ENCODE measurements at places on chromosomes 3 and 15.

- DNase-seq, result no peak
Observed at GRCh38 chr3:197791892-197792647, 1.0 kb downstream of the LRCH3 start.

DNA sequence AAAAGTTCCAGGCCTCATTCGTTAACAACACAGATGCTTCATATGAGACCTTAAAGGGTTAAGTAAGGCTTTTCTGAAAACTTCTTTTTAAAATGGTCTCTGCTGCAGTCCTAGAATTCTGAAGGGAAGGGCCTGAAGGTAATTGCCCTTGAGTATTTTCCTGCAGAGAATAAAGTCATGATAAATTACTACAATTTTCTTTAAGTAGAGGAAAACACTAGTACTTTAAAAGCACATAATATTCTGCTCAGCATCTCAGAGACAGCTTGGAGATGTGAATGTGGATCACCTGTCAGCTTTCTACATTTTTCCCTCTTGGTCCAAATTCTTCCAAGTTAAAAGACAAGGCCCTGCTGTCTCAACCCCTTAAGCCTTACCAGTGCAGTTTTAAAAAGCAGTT lies 419.5 kb downstream of the MFSD1 start:
- no peak for DNase-seq

- DNase-seq, result no peak
Observed at GRCh38 chr15:99365242-99365641, 114.0 kb downstream of the LRRC28 start.

DNA sequence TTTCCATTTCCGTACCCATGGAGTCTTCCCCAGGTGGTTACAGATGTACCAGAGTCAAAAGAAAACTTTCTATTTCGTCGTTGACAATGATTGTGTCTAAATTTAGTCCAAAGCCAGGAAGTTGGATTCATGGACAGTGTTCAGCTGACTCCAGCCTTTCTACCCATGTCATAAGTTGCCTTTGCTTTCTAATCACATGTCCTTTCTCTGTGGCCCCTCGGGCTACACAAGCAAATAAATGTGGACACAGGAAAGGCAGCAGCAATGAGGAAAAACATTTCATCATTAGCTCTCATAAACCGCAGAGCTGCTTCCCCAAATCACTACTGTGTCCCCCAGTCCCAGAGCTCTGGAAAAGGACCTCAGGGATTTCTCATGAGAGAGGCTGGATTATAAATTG lies 82.0 kb downstream of the USF3 start:
- no peak for DNase-seq

GRCh38 chr3:188002626-188003138 lies 151.3 kb upstream of the LPP start:
- DNase-seq, result no peak

- no peak for DNase-seq
Observed at GRCh38 chr3:117264204-117264994, 554.8 kb downstream of the TUSC7 start.

DNA sequence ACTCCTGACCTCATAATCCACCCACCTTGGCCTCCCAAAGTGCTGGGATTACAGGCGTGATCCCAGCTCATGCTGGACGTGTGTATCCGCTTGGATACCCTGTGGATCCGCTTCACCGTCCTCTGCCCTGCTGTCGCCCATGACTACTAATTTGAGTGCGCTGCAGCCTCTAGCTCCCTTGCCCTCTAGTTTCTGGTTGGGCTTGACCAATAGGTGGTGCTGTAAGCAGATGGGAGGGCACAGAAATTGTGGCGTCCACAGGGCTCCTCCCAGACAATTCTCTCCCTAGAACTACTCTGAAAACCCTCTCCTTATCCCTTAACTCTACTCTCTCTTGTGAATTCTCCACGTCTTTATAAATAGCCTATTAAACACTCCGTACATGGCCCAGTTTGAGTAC lies 36.2 kb downstream of the ZPLD1 start:
- DNase-seq, result no peak

DNA sequence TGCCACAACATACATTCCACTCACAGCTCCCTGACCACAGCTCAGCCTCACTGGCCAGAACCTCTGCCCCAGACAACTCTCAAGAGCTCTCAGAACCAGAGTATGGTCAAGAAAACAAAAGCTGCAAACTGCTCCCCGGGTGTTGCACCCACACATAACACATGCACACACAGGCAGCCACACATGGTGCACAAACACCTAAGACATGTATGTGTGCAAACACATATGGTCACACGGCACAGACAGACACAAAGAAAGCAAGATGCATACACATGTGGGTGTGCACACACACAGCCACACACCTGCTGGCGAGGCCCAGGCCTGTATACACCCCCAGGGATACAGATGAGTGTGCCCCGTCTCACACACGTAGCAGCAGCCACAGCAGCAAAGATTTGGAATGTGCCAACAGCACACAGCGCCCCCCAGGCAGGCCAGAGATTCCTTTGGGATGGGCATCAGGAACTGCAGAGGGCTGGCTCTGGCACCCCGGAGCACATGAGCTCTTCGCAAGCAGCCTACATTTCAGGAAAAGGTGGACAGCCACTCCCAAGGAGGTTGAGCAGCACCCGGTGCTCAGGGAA lies 6.6 kb downstream of the KLF15 start:
- no peak for DNase-seq

- DNase-seq, result no peak
Observed at GRCh38 chr15:50123861-50124557, 5.0 kb upstream of the ATP8B4 start.

GRCh38 chr15:92809064-92809879 lies 90.9 kb upstream of the CHD2 start:
- peak; percentile 99 for DNase-seq

DNA sequence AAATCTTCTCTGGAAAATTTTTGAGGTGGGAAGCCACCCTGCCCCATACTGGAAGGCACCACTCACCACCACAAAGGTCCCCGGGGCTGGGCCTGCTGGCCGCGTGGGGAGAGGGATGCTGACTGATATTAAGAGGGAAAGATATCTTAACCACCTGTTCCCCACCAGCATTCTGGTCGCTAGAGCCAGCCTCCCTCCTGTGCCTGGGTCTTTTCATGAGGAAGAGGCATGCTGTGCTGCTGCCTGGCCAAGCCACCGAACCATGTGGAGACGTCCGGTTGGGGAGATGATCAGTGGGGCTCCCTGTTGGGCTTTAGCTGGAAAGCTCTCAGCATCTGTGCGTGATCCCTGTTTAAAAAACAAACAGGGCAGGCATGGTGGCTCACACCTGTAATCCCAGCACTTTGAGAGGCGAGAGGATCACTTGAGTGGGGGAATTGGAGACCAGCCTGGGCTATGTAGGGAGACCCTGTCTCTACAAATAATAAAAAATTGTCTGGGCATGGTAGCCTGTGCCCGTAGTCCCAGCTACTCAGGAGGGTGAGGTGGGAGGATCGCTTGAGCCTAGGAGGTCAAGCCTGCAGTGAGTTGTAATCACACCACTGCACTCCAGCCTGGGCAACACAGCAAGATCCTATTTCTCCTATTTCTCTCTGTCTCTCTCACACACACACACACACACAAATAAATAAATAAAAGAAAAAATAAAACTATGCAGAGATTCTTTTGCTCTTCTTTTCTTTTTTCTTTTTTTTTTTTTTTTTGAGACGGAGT lies 1.0 kb downstream of the KLHL18 start:
- peak; percentile 68 for DNase-seq

DNA sequence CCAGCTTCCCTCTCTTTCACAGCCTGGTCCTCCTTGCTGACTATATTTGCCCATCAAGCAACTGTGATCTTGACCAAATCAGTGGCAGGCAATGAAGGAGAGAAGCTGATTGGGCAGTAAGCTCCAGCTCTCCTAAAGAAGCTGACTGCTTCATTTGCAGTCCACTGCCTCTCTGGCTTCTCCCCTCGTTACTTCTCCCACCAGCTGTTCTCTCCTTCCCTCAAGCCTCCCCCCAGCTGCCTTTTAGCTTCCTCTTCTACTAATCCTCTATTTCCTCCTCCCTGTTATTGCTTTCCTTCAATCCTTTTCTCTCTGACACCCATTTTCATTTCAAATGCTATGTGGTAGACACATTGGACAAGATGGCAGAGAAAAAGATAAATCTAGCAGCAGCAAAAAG lies 474.7 kb upstream of the UBE2E2 start:
- no peak for DNase-seq

GRCh38 chr3:185399737-185400667 lies 37.1 kb downstream of the MAP3K13 start:
- no peak for DNase-seq

GRCh38 chr15:35304389-35304788 lies 219.3 kb upstream of the NANOGP8 start:
- no peak for DNase-seq

DNA sequence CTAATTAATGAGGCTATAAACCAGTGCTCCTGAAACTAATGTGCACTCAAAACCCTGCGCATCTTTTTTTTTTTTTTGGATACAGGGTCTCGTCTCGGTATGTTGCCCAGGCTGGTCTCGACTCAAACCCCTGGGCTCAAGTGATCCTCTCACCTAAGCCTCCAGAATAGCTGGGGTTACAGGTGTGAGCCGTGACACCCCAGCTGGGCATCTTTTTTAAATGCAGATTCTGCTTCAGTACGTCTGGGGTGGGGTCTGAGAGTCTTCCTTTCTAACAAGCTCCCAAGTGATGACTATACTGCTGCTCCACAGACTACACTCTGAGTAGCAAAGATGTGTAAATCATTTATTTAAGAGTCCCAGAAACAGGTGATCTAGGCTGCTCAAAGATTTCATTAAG lies 73.0 kb downstream of the BFSP2 start:
- DNase-seq, result no peak

DNA sequence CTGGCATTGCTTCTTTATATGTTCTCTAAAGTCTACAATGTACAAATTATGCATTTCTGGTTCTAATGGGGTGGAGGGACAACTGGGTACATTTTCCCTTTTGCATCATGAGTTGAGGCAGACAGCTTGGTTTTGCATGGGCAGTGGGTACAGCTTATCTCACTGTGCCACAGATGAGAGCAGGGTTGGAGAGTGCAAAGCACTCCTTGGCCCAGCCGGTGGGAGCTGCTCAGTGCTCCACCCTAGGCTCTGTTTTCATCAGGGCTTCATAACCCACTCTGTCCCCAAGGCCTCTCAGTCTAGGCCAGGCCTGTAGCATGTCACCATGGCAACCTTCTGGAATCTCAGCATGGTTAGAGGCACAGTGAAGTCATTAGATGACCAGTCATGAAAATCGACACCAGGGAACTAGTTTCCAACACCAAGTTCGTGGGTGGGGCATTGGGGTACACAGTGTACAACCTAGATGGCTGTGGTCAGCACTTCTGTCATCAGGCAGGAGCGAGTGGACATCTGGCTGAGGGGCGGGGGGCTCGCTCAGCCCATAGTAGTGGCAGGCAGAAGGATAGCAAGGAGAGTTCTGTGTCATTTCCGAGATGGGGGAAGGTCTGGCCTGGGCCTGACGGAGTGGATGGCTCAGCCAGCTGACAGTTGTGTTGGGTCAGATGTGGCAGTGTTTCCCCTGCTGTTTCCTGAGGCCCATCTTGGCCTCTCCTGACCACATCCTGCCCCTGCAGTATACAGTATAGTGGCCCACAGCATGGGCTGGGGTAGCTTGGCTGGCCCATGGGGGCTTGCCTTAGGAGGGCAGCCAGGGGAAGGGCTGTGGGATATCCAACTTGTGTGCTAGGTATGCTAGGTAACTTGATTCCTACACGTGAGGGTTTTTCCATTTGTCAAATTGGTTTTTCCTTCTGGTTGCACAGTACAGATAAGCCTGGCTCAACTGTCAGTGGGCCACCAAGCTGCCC lies 75.7 kb upstream of the PRR23C start:
- DNase-seq, result peak; percentile 33

DNA sequence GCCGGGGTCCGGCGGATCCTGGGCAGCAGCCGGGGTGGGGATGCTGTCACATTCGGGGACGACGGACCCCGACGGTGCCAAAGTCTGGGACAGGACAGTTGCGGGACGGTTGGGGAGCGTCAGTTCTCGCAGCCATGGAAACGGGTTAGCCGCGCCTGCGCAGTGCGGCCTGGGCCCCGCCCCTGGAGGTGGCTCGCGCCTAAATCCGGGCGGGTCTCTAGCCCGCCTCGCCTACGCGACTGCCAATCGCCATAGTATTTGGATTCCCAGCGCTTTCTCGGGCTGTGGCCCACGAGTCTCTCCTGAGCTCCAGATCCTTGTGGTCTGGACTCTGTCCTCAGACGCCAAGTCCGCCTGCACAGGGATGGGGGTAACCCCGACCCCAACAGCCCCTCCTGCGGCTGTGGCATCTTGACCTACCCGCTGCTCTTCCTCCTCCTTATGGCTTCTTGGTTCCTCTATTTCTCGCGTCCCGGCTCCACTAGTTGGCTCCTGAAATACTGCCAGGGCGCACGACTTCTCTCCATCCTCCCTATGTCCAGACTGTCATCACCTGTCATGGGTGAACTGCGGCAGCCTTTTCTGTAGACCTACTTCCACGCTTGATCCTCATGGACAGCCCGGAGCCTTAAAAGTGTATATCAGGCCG lies at the start of gene ZMYND10:
Gene ZMYND10, minus strand, starts transcription at position 147 of the 649 bp plus-strand sequence. CDS start 153 bp downstream, outside the sequence.
- peak; percentile 88 for DNase-seq

DNA sequence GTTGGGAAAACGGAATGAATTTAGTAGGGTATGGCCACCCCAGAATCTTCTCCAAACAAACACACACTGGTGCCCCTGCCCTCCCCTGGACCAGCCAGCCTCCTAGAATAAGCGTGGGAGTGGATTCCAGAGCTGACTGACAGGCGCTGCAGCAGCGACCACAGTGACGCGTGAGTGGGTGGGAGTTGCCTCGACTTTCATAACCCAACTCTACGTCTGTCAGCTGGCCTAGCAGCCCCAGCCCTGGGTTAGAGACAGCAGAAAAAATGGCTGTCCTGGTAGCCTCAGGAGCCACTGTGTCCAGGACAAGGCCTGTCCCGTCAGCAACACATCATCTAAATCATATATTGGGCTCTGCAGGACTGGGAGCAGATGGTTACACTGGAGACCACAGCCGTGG lies 10.0 kb downstream of the PLA2G4B start:
- no peak for DNase-seq

- DNase-seq, result no peak
Observed at GRCh38 chr3:46542344-46542743, 23.8 kb downstream of the LRRC2 start.

GRCh38 chr3:9279966-9280365 lies 30.5 kb upstream of the SRGAP3 start:
- DNase-seq, result no peak

GRCh38 chr15:58409861-58410260 lies 21.9 kb upstream of the LIPC start:
- DNase-seq, result no peak

DNA sequence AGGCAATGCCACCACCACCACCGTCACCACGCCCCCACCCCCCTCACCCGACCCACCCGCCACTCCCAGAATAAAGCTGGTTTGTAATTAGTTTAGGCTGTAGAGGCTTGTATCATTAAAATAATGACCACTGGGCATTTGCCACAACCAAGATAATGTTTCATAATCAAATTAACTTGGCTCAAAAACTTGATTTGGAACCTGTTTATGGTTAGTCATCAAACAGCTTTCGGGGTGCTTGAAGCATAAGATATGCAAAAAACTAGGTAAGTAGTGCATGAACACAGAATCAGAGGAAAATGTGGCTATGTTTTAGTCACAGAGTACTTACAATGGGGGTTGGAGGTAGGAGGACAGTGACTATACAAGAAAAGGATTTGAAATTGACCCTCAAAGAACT lies 115.1 kb downstream of the FHIT start:
- no peak for DNase-seq

All from activated CD8-positive, alpha-beta memory T cell treated with anti-CD3 and anti-CD28 coated beads for 24 hours (primary cell).